Mesothelial cell of epicardium (in vitro differentiated cells): ENCODE measurements at places on chromosomes 4 and X. TPM values are rescaled to one million over a fixed set of nuclear protein-coding genes. Genes with fewer than 3 reads are reported as not detected.

HS6ST2 gene
- 20.2 to 23.1 TPM (median 22.9 TPM) in 3 replicates for total RNA-seq

CCDC149 gene
- total RNA-seq = 15.3 to 17.6 TPM (median 16.2 TPM) in 3 replicates

DNA sequence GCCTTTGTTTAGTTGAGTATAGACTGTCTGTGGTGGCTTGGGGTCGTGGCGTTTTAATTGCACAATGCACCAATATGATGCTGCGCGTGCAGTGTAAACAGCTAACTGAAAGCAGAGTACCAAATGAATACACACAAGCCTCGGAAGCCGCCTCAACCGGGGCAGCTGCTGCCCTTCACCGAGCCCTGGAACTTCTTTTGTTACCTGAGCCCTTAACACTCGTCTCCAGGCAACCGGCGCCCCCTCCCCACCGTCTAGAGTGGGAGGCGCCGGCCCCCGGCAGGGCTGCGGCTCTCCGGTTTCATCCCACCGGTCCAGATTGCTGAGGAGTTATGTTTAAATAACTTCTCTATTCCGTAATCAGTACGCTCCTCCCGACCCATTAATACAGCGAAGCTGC lies 173.2 kb upstream of the TBL1X start:
- H3K4me3 ChIP-seq = peak overlapping the region; percentile 37
- peaks cover 2% of the 10 kb centered on the region for H3K27me3 ChIP-seq
- peak; percentile 68 for DNase-seq

DNA sequence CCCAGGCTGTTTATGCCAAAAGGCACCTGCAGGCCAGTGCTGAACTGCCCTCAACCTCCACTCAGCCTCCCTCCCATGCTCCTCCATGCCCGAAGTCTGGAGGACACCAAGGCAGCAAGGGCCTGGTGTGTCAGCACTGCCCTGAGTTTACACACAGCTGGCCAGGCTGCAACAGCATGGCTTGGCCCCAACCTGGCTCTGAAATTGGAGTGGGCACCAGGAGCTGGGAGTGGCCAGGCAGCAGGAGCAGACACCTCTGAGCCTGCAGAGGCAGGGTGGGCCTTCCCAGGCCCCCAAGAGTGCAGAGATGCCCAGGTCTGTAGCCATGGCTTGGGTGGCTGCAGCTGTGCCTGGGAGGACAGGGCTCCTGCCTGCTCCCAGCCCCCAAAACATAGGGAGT lies 571.2 kb upstream of the ACTRT1 start:
- no peaks in the 10 kb centered on the region for H3K27me3 ChIP-seq
- no peak for DNase-seq
- no peaks in the 10 kb centered on the region for H3K4me1 ChIP-seq
- H3K27ac ChIP-seq = no peak overlapping the region

GRCh38 chr4:169675825-169676224 lies 55.4 kb downstream of the CLCN3 start:
- H3K36me3 ChIP-seq = peaks cover 25% of the 10 kb centered on the region
- H3K27ac ChIP-seq = no peak overlapping the region
- H3K4me3 ChIP-seq = no peak overlapping the region
- no peak for DNase-seq

- H3K27me3 ChIP-seq = no peaks in the 10 kb centered on the region
- H3K36me3 ChIP-seq = no peaks in the 10 kb centered on the region
- H3K4me1 ChIP-seq = peaks cover 43% of the 10 kb centered on the region
- no peak overlapping the region for H3K27ac ChIP-seq
These were observed 442.7 kb downstream of the RAPGEF2 start for GRCh38 chr4:159545556-159545955.

DNA sequence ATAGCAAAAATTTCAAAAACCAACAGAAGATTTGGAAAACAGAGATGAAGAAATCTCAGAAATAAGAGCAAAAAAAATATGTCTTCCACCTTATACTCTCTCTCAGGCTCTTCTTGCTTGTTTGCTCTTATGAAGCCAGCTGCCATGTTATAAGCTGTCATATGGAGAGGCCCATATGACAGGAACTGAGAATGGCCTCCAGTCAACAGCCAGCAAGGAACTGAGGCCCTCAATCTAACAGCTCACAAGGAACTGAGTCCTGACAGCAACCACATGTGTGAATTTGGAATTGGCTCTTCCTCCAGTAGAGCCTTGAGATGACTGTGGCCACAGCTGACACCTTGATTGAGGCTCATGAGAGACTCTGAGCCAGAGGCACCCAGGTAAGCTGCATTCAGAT lies 51.3 kb upstream of the MAOA start:
- peaks cover 1% of the 10 kb centered on the region for H3K36me3 ChIP-seq
- no peak overlapping the region for H3K4me3 ChIP-seq
- no peaks in the 10 kb centered on the region for H3K27me3 ChIP-seq
- DNase-seq = no peak
- no peaks in the 10 kb centered on the region for H3K4me1 ChIP-seq

GRCh38 chr4:156659570-156659969 lies 312.0 kb downstream of the PDGFC start:
- no peaks in the 10 kb centered on the region for H3K36me3 ChIP-seq
- H3K27ac ChIP-seq = no peak overlapping the region
- peaks cover 16% of the 10 kb centered on the region for H3K4me1 ChIP-seq

DNA sequence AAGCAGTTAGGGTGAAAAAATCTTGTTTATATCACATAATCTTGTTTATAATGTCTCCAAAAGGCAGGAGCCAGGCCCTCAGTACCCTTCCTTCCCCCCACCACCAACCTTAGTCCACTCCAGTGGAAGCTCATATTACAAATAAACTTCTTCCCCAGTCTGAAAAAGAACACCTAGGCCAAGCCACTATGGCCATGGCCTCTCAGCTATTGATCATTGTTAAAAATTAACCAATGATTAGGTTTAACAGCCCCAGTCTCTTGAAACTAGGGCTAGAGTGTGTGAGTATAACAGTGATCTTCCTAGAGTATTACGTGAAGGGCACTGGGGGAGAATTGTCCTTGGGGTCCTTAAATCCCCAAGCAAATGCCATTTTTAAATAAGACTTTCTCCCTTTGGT lies 411.9 kb upstream of the EDA2R start:
- H3K4me1 ChIP-seq = no peaks in the 10 kb centered on the region
- no peaks in the 10 kb centered on the region for H3K27me3 ChIP-seq
- DNase-seq = no peak
- H3K4me3 ChIP-seq = no peak overlapping the region
- no peaks in the 10 kb centered on the region for H3K36me3 ChIP-seq

DNA sequence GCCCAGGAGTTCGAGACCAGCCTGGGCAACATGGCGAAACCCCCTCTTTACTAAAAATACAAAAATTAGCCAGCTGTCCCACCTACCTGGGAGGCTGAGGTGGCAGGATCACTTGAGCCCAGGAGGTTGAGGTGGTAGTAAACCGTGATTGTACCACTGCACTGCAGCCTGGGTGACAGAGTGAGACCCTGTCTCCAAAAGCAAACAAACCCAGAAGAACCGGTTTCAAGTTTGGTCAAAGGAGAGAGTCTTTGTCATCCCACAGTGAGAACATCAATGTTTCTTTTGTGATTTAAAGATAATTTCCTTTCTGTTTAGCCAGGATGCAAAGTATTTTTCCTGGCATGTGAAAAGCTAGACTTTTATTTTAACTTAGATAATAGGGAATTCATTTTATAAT lies 26.7 kb downstream of the PDK3 start:
- H3K4me3 ChIP-seq = no peak overlapping the region
- H3K27ac ChIP-seq = no peak overlapping the region
- peaks cover 30% of the 10 kb centered on the region for H3K4me1 ChIP-seq
- H3K27me3 ChIP-seq = no peaks in the 10 kb centered on the region
- peaks cover 3% of the 10 kb centered on the region for H3K36me3 ChIP-seq
